ENCODE measurements at places on chromosomes 5 and 9.

GRCh38 chr9:94084314-94084713 lies at the start of gene PTPDC1:
Gene PTPDC1, plus strand, starts transcription at chr9:94084464. Its CDS starts 67 bp downstream, at chr9:94084531.
- DNase-seq: peak; percentile 94

DNA sequence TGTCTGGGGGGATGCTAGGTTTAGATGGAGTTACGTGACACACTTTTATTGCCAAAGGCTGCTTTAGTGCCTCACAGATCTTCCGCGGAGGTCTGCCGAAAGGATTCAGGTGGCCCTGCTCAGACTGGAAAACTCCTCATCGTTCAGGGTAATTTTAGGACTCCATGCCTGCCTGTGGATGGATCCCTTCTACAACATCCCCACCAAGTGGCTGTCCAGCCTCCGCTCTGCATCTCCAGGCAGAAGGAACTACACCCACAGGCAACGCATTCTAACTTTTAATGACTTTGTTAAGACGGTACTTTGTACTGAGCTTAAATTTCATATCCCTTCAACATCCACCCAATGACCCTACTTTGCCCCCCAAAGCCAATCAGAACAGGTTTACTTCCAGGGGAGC lies 29.4 kb downstream of the ATPSCKMT start:
- no peak for DNase-seq

- DNase-seq: no peak
Observed at GRCh38 chr9:79000230-79001002, 571.3 kb upstream of the TLE4 start.

- DNase-seq: no peak
Observed at GRCh38 chr5:579746-580366, 32.3 kb upstream of the CEP72 start.

GRCh38 chr5:14685757-14686156 lies 21.2 kb downstream of the OTULIN start:
- no peak for DNase-seq

GRCh38 chr9:114307899-114308267 lies 15.0 kb upstream of the ORM1 start:
- DNase-seq: no peak

- DNase-seq: no peak
Observed at GRCh38 chr9:12425878-12426864, 267.0 kb upstream of the TYRP1 start.

GRCh38 chr9:89788434-89788833 lies 183.6 kb downstream of the GADD45G start:
- no peak for DNase-seq

DNA sequence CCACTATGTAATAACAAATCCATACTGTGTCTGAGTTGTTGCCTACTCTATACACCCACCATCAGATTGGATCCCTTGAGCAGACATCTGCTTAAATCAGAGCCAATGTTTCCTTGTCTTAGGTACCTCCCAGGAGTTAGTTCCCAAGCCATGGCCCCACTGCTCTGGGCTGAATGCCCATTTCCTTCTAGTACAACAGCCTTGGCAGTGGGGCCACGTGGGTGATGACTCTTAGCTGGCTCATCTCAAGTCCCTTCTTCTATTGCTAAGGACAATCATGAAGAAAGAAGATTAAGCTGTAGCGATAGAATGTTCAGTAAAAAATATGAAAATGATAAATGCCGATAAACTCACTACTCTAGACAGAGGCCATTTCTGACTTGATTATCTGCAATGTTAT lies 16.6 kb downstream of the PTGR1 start:
- no peak for DNase-seq

DNA sequence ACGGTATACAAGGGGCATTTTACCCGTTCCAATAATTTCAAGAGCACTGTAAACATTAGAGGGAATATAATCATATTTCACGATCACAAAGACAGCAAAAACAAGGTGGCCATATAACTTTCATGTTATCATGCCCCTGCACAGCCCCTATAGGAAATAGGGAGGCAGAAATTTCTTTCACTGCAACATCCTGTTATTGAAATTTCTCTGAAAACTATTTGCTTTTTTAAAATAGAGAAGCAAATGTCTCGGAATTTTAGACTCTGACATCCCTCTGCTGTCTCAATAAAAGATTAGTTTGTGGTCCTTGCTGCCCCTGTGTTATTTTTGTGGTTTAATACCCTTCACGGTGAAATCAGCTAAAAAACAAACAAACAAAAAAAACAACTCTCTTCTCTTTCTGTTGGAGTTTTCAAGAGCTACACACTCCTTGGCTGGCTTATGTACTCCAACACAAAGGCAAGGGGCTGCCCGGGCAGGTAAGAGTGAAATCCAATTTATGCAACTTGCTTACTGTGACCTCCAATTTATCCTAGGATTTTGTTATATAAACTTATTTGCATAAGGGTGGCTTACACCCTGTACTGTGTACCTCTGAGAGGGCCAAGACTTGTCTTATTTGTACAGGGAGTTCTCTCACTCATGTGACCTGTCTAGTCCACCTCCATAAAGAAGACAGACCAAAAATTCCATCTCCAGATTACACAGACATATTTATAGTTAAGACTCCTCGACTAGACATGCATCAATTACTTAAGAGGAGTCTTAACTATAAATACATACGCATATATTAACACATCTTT lies 223.6 kb downstream of the MLLT3 start:
- no peak for DNase-seq

DNA sequence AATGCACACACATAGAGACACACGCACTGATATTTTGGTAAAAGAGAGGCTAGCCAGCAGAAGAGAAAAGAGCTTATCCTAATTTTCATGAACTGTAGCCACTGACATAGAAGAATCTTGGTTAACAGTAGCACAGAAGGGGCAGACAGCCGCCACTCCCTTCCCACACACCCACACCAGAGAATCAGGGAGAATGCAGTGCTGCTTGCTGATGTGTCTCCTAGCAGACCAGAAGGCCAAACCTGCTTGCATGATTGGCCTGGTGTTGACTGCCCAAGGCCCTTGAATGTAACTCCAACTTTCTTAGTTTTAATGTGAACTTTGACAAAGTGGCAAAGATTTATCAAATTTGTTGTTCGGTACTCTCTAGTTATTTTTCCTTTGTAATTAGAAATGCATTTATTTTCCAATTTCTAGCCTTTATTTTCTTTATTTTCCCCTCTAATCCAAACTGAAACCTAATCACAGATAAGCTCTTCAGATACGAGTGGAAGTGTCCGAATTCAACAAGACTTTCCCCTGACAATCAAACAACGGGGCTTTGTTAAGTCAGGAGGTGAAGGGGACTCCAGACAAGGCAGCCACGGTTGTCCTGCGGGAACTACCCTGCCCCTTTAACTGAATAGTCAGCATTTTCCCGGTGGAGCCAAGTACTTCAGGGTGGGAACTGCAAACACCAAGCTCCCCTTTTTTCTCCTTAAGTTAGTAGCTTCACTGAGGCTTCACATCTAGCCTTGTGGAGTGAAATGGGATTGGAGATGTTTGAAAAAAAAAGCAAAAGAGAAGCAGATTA lies 81.9 kb upstream of the CTSL start:
- DNase-seq: no peak

- no peak for DNase-seq
Observed at GRCh38 chr5:75381456-75381855, 44.4 kb downstream of the HMGCR start.

GRCh38 chr9:98596486-98596885 lies 112.2 kb downstream of the GABBR2 start:
- no peak for DNase-seq

DNA sequence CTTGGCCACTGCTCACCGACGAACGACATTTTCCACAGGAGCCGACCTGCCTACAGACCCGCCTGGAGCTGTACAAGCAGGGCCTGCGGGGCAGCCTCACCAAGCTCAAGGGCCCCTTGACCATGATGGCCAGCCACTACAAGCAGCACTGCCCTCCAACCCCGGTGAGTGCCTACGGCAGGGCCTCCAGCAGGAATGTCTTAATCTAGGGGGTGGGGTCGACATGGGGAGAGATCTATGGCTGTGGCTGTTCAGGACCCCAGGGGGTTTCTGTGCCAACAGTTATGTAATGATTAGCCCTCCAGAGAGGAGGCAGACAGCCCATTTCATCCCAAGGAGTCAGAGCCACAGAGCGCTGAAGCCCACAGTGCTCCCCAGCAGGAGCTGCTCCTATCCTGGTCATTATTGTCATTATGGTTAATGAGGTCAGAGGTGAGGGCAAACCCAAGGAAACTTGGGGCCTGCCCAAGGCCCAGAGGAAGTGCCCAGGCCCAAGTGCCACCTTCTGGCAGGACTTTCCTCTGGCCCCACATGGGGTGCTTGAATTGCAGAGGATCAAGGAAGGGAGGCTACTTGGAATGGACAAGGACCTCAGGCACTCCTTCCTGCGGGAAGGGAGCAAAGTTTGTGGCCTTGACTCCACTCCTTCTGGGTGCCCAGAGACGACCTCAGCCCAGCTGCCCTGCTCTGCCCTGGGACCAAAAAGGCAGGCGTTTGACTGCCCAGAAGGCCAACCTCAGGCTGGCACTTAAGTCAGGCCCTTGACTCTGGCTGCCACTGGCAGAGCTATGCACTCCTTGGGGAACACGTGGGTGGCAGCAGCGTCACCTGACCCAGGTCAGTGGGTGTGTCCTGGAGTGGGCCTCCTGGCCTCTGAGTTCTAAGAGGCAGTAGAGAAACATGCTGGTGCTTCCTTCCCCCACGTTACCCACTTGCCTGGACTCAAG lies 1.5 kb downstream of the CSF2 start:
- DNase-seq: no peak

DNA sequence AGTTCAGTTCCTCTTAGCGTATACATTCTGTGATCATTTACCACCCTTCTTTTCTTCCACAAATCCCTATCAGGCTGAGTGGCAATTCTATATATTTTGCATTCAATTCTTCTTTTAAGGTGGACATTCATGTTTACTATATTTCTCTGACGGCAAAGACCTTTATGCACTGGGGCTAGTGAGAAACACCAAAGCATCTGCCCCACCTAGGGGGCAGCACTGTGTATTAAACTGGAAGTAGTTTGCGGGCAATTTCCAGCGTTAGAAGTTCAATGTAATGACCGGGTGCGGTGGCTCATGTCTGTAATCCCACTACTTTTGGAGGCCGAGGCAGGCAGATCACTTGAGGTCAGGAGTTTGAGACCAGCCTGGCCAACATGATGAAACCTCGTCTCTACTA lies 27.9 kb upstream of the FBXL7 start:
- no peak for DNase-seq

DNA sequence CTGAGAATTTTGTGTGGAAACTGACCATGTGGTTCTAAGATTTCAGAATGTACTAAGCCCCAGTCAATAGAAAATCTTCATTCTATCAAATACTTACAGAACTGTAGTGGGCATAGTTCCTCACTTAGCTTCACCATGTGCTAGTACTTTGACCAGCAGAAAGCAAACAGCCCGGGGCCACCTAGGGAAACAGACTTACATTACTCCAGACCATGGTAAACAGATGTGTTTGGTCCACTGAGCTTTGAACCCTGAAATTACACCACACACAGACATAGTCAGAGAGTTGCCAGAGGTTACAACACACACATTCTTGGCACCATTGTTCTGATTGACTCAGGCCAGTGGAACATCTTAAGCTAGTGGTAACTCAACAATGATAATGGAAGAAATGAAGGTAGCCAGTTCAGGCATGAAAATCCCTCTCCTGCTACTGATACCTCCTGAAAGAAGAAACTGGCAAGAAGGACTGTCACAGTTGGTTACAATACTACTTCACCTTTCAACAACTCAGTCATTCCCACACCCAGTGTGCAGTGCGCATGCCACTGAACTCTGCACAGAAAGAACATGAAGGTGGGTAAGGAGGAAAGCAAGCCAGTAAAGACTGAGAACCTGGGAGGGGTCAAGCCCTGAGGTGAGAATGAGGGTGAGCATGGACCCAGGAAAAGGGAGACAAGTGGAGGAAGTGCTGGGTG lies 18.7 kb upstream of the LECT2 start:
- no peak for DNase-seq

- DNase-seq: no peak
Observed at GRCh38 chr9:135613946-135614805, 25.2 kb downstream of the GLT6D1 start.

DNA sequence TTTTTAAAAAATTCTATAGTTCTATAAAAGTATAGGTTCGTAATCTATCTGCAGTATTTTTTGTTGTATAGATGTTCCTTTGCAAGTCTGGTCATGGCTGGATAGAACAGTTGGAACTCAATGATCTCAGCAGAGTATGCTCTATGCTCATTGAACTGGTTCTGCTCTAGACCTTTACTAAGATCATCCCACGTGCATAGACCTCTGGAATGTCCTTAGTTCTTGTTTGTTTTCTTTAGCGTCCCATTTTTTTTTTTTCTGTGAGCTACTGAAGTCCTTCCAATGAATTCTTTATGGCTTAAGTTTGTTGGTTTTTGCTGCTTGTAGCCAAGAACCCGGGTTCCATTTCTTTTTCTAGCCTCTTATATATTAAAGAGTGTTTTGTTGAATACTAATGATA lies 3.5 kb downstream of the TMEM38B start:
- DNase-seq: no peak

- no peak for DNase-seq
Observed at GRCh38 chr5:5221724-5222123, 81.6 kb downstream of the ADAMTS16 start.

DNA sequence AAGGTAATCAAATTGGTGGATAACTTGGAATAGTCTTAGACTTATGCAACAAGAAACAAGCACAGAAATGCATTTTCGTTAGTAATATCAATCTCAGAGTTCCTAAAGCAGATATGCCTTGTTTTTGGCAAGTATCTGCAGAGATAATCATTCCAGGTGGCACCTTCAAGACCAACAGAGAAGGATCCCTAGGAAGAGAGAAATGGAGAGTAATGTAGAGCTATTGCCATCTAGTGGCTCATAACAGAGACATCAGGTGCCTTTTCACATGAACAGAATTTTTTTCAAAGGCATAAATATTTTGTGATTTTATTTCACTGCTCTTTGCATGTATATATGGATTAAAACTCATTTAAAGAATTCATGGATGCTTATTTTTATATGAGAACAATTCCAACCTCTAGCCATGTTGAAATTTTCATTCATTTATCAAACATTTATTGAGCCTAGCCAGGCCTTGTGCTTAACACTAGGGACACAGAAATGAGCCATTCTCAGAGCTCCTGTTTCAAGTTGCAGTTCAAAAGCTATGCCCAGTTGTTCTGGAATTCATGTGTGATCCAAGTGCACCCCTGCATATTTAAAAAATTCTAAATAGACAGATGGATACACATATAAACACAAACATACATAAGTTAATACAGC lies 117.5 kb upstream of the OR13F1 start:
- no peak for DNase-seq

DNA sequence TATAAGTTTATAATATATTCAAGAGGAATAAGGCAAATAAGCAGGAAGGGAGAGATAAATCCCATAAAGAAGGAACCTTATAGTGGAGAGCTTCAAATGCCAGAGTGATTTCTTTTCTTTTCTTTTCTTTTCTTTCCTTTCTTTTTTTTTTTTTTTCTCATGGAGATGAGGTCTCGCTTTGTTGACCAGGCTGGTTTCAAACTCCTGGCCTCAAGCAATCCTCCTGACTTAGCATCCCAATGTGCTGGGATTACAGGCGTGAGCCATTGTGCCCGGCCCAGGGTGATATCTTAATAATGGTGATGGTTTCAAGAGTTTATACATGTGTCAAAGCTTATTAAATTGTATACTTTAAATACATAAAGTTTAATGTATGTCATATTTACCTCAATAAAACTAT lies 19.6 kb upstream of the FOCAD start:
- DNase-seq: no peak
